ENCODE measurements at places on chromosomes 1 and 21.
A peak's percentile ranks its signal among the peaks of the same experiment; 100 is the strongest.

GRCh38 chr1:180201451-180202200, 28.4 kb upstream of the LHX4 start:
- no peak for DNase-seq

DNA sequence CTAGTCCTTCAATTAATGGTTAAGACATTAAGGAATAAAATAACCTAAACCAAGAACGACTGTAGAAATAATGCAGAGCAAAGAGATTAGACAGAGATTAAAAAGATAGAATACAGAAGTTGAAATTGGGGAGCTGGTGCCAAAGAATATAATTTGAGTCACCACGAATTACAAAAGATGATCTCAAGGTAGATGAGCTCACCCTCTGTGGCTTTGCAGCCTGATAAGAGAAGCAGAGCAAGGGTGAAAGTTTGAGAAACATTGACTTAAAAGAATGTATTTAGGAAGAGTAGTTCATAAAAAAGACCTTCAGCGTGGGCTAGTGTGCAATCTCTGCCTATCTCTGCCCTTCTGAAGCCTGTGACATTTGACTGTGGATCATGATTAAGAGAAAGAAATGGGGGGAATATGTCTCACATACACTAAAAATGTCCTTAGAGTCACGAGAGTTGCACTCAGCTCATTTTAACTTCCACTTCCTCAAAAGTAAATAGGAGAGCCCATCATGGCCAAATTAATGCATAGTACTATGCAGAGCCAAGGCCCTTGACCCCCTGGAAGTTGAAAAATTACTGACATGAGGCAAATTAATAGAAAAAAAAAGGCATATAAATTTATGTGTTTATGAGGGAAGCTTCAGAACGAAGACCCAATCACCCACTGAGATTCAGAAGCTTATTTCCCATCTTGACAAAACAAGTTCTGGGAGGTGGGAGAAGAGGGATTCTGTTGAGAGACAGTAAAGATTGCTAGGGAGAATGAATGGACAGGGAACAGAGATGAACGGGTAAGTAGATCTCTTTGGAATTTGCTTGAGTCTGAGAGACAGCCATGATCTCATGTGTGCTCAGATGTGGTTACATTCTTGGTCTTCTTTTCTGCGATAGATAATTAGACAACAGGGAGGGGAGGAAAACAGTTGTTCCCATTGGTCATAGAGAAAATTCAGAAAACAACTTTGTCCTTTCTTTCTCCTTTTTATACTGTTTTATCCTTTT, 395.4 kb upstream of the LRRC7 start:
- DNase-seq, result no peak

GRCh38 chr1:179229214-179230140, at the start of gene ABL2:
ABL2 (minus strand) TSS chr1:179229677; CDS start chr1:179229397, 280 bp downstream.
- DNase-seq, result peak; percentile 57

GRCh38 chr1:44911026-44911425, 68.0 kb upstream of the PTCH2 start:
- no peak for DNase-seq

DNA sequence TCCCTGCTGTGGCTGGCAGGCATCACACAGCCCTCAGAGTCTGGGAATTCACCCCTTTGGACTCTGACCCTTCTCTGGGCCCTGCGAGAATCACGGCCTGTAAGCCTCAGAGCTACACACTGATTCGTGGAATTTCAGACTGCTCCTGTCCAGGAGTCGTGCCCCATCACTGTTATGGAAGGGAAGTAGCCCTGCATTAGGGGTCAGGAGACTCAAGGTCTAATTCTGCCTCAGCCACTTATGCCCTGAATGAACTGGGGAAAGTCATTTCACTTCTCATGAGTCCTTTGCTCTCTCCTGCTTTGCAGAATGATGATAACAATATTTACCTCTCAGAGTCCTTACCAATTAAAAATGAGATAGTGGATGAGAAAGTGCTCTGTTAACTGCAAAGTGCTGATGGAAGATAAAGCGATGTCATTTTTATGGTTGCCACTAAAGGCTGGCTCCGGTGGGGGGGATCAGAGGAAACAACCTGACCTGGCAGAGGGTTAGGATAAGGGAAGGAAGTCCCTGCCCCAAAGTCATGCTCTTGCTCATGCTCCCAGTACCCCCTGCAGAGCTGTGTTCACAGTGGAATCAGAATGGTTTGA, 148.6 kb upstream of the CD34 start:
- no peak for DNase-seq

DNA sequence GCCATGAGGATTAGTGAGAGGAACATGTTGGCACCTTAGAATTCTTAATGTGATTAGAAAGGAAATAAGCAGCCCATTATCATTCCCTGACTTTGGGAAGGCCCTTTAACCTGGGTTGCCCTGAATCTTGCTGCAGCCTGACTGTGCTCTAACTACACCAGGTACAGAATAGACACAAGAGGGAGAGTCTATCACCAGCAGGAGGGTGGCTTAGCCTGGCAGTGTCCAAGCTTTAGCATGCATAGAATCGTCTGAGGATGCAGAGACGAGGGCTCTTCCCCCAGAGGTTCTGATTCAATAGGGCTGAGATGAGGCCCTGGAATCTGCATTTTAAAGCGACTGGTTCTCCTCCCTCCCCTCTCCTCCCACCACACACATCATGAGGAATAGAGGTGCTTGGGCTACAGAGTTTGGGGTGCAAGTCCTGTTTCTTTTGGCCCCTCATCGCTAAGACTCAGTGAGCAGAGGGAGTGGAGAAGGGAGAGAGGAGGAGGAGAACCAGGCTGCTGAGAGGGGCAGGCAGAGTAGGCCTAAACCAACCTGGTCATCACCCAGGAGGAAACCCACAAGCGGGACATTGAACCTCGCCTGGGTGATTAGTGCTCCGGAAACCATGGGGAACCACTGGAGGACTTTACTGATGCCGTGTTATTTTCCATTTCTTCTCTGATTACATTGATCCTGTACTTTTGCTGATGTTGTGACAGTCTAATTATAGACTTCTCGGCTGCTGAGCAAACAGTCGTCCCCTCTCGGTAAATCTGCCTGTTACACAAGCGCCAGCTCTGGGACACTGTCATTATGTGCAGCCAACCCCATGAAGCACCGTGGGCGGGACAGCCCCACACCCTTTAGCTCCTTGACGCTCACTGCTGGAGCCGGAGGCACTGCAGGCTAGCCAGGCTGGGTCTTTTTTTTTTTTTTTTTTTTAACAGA, 6.3 kb upstream of the TENT5C start:
- DNase-seq, result no peak

DNA sequence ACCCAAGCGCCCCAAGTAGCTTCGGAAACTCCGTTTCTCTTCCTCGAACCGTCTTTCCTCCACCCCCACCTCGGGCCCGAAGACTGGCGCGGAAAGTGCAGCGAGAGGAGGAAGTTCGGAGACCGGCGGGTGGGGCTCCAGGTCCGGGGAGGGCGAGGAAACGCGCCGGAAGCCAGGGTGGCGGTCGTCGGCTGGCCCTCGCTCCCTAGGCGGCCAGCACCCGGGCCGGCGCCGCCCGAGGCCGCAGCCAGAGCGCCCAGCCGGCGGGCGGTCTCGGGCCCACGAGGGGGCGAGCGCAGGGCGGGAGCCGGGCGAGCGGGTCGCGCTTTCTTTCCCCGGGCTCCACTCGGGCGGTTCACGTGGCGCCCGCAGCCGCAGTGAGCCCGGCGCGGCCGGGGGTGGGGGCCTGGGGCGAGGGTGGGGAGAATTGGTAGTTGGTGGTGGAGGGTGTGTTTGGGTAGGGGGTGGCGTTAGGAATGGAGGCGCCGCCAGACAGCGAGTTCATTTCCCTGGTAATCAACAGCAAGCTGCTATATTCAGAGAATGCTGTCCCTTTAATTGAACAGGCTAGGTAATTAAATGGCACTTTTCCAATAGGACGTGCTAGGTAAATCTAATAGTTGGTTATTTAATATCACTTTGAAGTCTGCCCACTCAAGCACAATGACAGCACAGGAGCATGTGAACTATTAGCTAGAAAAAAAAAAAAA, 6.7 kb downstream of the LMO4 start:
- DNase-seq, result peak; percentile 56

DNA sequence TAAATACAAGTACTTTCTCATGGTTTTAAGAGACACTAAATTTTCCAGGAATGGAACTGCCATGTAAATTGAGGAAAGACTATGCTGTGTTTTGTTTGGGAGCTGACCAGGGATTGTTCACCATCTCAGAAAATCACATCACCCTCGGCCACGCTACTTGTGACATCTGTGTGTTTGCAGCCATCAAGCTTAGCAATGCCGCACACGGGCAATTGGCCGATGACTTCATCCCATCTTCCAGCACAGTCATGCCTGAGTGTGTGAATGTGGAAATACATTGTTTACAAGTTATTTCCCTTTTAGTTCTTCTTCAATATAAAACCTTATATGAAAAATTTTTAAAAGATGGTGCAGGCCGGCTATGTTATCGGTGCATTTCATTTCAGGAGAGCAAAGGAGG, 121.6 kb downstream of the GLIS1 start:
- DNase-seq, result peak; percentile 53

- DNase-seq, result no peak
These were observed 94.2 kb downstream of the AHCTF1 start for GRCh38 chr1:246837418-246838117.

DNA sequence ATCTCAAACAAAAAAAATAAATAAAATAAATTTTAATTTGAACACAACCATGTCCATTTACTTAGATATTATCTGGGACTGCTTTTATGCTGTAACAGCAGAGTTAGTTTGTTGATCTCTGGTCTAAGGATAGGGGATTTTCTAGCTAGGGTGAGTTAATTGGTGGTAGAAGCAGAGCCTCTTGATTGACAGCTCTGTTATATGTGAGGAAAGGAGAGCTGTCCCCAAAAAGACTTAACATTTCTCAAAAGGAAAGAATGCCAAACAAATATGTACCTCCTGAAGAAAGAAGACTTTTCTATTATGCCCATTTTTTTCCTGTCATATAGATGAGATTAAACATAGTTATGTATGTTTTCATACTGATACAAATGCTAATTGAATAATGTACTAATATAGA, 37.8 kb downstream of the MAN1A2 start:
- no peak for DNase-seq

GRCh38 chr1:216379441-216379840, 43.8 kb downstream of the USH2A start:
- DNase-seq, result no peak

DNA sequence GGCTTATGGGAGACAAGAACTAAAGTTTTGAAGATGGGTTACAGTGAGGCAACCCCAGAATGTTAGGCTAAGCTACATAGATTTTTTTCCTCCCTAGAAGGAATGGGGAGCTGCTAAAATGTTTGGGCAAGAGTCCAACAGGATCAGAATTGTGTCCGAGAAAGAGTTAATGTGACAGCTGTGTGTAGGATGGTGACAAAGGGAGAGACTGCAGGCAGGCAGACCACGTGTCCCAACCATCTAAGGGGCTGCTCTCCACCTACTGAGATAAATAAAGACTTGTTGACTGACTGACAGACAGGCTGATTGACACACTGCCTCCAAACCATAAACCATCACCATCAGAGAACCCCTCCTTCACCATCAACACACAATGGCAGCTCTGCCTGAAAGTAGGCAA, 133.7 kb upstream of the CTTNBP2NL start:
- DNase-seq, result no peak

DNA sequence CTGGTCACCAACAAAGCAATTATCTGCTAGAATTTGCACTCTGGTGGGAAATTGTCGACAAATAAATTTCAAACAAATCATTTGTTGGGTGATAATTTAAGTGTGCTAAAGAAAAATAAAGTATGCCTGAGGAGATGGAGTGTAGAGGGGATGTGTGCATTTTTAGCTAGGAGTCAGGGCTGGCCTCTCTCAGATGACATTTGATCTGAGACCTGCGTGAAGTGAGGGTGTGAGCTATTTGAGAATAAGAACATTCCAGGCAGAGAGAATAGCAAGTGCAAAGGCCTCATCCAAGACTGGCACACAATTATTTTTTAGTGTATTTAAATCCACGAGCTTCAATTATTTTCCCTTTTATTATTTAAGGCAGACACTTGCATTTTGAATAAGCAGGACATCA, 19.7 kb upstream of the S1PR1 start:
- no peak for DNase-seq

DNA sequence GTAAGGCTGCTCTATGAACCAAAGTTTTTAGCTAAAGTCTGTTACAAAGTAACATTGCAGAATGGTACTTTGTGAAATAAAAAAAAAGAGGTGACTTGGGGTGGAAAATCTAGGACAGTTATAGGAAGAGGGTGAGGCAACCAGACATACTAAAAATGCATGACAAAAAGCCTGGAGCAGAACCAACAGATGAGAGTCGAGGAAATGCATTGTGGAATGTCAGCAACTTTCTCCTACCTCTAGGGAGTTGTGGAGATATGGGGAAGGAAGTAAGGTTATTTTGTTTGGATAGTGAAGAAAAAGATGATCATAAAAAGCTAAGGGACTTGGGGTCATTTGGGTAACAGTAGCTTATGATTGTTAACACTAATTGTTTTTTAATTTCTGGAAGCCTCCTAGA, 295.6 kb downstream of the S1PR1 start:
- no peak for DNase-seq

GRCh38 chr1:203289281-203289981, 15.9 kb upstream of the BTG2 start:
- DNase-seq, result no peak

- DNase-seq, result no peak
These were observed at the start of gene DMRTB1 for GRCh38 chr1:53459321-53460175. DMRTB1 (plus strand) TSS chr1:53459399; CDS start chr1:53459454, 55 bp downstream.

- no peak for DNase-seq
These were observed 973.7 kb downstream of the LTN1 start for GRCh38 chr21:28018741-28019669.

- peak; percentile 92 for DNase-seq
These were observed 235.0 kb upstream of the FGGY start for GRCh38 chr1:59061876-59062275.
